ENCODE measurements at places on chromosomes 6 and 20. TPM values are rescaled to one million over a fixed set of nuclear protein-coding genes. Genes with fewer than 3 reads are reported as not detected.

GRCh38 chr6:16773362-16773761, 12.1 kb upstream of the ATXN1 start:
- no peak for DNase-seq

- no peak for DNase-seq
Observed at GRCh38 chr20:25733903-25734302, 37.2 kb upstream of the ZNF337 start.

DNA sequence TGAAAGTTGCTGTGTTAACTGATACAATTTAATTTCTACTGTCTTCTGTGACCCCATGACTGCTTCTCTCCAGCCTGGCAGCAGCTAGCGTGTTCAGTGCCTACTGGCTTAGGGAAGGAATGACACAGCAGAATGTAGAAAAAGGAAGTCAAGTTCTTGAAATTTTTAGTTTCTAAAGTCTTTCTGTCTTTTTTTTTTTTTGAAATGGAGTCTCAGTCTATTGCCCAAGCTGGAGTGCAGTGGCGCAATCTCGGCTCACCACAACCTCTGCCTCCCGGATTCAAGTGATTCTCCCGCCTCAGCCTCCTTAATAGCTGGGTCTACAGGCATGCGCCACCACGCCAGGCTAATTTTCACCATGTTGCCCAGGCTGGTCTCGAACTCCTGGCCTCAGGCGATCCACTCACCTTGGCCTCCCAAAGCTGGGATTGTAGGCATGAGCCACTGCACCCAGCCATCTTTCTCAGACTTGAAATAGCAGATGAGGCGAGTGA, 39.3 kb downstream of the PCNA start:
- no peak for DNase-seq

DNA sequence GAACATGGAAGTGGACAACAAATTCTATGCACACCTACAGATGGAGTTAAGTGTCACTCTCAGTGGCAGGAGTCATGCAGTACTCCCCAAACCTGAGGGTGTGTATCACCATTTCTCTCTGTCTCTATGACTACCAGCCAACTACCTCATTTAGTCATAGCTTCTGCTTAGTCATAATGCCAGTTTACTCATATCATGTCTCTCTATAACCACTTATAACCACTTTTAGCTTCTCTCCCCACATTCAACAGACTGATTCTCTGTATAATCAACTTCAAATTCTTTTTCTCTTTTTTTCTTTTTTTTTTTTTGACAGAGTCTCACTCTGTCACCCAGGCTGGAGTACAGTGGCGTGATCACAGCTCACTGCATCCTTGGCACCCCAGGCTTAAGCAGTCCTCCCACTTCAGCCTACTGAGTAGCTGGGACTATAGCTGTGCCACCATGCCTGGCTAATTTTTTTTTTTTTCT, 13.8 kb upstream of the GTF3C6 start:
- peak; percentile 96 for DNase-seq

- DNase-seq, result no peak
Observed at GRCh38 chr6:142045380-142046278, 87.1 kb upstream of the GJE1 start.

The BMP6 gene
- 13.6 TPM for total RNA-seq

The RAB32 gene
- total RNA-seq, result 61.5 TPM
